ENCODE measurements at places on chromosomes 3 and 15.

DNA sequence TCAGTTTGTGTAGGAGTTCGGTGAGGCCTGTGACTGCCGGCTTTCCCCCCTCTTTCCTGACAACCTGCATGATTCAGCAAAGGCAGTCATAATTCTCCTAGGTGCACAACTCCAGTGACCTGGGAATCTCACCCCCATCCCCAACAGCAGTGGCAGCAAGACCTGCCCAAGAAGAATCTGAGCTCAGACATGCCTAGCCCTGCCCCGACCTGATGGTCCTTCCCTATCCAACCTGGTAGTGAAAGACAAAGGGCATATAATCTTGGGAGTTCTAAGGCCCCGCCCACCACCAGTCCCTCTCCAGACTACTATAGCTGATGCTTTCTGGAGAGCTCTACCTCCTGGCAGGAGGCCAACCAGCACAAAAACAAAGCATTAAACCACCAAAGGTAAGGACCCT lies 44.2 kb upstream of the ZBED2 start:
- DNase-seq = no peak

DNA sequence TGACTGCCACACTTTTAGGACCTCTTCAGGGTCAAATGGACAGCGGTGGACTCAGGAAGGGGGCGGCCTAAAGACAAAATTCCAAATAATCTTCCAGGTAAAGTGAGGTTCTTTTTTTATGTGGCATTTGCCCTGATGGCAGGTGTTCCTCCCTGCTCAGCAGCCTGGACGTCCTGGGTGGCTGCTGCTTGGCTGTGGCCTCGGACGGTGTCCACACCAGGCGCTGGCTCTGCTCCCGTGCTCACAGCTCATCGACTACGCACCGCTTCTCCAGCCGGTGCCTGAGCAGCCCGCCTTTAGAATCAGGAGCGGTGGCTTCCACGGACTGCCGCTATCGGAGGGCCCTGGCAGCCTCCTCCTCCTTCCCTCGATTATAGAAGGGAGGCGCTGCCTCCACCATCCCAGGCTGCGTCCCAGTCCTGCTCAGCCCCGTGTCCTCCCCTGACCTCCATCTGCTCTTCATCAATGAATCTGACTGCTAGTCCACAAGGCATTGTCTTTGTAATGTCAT lies 41.9 kb downstream of the PCSK6 start:
- DNase-seq = no peak

DNA sequence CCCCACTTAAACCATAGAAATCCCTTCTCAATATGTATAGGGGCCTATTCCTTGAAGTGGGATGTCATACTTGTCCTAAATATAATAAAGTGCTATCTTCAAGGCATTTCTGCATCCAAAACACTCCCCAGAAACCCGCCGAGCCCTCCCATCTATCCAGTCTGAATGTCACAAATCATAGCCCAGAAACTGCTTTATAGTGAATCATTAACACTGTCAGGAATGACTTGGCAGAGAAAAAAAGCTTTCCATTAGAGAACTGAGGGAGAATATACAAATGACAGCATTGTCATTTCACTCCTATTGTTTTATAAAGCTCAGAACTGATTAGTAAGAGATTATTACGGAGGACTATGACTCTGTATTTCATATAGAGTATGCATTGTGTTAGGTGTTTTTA lies 48.4 kb upstream of the MEIS2 start:
- DNase-seq = no peak

DNA sequence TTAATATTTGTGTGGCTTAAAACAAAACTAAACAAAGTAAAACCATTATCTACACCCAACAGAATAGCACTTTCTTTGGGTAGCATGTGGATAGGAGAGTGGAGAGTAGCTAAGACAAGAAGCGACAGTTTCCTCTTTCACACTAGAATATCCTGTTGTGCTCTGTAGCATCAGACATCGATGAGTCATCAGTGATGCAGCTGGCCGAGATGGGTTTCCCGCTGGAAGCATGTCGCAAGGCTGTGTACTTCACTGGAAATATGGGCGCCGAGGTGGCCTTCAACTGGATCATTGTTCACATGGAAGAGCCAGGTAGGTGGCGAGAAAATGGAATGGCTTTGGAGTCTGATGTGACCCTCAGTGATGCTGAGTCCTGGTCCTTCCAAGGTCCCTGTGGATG lies 108.1 kb downstream of the USP13 start:
- DNase-seq = no peak

- no peak for DNase-seq
Measured at GRCh38 chr3:75144406-75144805, 519.7 kb upstream of the FRG2C start.

DNA sequence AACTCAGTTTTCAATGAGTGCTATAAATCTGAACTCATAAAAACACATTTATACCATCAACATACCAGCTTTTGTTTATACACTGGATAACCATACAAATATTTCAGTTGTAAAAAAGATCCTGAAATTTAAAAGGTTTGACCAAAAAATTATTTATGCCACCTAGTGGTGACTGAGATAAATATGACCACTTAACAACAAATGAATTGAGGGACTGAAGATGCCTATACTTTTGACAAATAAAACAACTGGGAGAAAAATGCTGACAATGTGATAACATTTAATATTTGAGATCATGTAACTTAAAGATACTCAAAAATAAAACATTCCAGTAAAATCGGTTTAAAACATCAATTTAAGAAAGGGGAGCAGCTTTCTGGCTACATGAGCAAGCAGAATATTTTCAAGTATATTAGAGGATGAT lies 30.4 kb downstream of the ATG3 start:
- no peak for DNase-seq

DNA sequence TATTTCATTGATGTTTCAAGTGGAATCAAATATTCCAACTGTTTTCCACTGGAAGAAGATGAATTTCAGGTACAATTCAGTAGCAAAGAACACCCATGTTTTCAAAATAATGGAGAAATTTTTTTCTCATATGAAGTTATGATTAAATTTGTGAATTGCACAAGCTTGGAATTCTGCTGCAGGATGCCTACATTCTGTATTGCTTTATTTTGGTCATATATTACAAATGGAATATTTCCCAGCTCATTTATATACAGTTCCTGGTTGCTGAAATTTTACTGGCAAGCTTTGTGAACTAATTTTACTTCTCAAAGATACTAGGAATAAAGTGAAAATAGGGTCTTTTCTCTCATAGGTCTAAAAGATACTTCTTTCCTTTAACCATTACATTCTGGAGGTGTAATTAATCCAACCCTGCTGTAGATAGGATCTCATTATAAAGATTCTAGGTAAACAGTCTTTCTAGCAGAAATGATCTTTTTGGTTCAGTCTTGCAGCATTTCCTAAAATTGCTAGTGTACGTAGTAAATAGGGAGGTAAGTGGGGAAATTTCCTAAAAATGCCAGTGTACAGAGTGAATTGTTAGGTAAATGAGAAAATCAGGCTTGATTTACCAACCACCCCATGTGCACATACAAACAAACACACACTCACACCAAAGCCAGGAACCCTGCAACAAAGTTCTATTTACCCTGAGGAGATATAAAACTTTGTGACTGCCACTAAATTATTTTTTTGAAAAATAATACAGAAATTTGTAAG lies 393.5 kb upstream of the TPRG1 start:
- no peak for DNase-seq

DNA sequence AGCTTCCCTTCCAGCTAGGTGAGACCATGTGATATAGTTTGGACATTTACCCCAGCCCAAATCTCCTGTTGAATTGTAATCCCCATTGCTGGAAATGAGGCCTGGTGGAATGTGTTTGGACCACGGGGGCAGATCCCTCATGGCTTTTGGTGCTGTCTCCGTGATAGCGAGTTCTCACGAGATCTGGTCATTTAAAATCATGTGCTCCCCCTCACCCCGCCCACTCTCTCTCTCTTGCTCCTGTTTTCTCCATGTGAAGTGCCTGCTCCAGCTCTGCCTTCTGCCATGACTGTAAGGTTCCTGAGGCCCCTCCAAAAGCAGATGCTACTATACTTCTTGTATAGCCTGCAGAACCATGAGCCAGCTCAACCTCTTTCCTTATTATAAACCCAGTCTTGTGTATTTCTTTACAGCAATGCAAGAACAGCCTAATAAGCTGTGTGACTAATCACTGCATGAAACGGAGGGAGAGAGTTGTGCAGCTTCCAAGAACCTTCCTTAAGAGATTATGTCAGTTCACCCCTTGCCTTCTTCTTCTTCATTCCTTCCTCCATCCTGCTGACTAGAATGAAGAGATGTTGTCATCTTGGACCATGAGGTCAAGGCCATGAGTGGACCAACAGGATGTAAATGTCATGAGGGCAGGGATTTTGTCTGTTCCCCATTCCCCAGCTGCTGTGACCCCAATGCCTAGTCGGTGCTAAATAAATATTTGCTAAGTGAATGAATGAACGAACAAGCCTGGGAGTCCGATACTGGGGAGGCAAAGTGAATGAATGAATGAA lies 91.0 kb downstream of the CPN2 start:
- no peak for DNase-seq

GRCh38 chr3:171351676-171352075 lies 108.5 kb downstream of the TNIK start:
- no peak for DNase-seq

GRCh38 chr15:28021281-28022039 lies 77.7 kb downstream of the OCA2 start:
- DNase-seq = no peak

DNA sequence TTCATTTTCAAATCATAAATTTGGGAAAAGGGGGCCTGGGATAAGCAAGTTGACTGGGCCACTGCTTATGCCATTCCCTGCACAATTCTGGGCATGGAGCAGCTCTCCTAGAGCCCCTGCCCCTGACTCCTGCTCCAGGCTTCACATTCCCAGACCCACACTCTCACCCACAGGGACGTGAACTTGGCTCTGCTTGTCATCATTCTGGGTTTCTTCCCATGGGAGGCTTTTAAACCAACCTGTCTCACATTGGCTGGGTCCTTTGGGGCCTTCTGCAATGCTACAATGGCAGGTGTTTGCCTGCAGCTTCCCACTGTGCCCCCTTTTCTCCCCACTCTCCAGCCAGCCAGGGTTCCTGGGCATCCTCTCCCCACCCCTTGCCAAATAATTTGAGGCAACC lies 49.1 kb downstream of the CYP19A1 start:
- DNase-seq = no peak

- no peak for DNase-seq
Measured at GRCh38 chr15:58010983-58011382, 54.5 kb downstream of the ALDH1A2 start.
